ENCODE measurements at places on chromosomes 12 and 14. TPM values are rescaled to one million over a fixed set of nuclear protein-coding genes. Genes with fewer than 3 reads are reported as not detected.

DNA sequence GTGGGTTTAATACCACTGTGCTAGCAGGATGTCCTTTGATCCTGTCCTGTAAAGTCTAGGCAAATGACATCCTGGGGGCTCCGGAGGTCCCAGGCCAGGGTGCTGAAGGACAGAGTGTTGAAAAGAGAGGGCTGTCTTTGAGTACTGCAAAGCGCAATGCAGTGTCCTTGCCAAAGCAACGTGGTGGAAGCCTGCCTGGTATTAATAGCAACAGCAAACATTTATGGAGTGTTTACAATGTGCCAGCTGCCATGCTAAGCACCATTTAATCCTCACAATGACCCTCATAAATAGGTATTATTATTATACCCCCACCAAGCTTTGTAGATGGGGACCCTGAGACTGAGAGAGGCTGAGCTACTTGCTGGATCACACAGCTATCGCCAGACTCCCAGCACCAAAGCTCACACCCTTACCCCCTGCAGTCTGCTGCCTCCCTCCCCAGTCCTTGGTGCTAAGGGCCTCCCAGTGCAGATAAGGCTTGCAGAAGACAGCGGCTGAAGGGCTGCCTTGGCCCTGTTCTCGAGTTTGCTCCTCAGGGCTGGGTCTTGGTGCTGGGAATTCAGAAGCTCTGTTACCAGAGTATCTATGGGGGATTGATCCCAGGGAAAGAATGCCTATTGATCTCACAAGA, 427.7 kb downstream of the FUT8 start:
- H3K27me3 ChIP-seq = peaks cover 8% of the 10 kb centered on the region
- DNase-seq = no peak
- H3K4me3 ChIP-seq = no peak overlapping the region
- H3K27ac ChIP-seq = no peak overlapping the region

Gene NEUROD4
- not detected for total RNA-seq

DNA sequence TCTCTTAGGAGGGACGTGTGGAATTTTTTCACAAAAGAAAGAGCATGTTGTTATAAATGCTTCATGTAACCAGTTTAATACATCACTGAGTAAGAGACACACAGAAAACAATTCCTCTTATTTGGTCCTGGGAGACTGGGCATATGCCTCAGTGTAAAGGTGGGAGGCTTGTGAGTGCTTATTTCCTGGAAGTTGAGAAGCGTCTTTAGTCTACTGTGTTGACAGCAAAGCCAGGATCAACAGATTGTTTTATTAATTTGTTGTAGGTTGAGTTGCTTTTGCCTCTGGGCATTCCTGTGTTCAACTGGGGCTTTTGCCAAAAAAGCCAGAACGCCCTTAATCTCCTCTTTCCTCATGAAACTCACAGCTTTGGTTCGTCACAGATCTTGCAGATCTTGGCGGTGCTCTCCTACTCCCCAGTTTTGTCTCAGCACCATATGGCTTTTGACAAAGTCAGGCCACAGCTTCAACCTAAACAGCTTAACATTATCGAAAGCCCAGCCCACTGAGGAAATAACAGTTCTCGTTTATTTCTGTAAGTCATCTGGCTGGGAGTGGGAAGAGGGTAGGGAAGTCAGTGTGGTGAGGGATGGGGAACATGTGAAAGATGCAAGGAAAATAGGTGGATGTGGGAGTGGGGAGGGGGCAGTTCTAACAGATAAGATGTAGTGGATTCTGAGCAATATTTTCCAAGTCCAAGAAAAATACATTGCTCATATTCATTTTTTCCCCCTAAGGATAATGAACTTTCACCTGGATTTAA, 227.2 kb downstream of the DACT1 start:
- no peak for DNase-seq
- no peak overlapping the region for H3K27ac ChIP-seq
- no peaks in the 10 kb centered on the region for H3K27me3 ChIP-seq

DNA sequence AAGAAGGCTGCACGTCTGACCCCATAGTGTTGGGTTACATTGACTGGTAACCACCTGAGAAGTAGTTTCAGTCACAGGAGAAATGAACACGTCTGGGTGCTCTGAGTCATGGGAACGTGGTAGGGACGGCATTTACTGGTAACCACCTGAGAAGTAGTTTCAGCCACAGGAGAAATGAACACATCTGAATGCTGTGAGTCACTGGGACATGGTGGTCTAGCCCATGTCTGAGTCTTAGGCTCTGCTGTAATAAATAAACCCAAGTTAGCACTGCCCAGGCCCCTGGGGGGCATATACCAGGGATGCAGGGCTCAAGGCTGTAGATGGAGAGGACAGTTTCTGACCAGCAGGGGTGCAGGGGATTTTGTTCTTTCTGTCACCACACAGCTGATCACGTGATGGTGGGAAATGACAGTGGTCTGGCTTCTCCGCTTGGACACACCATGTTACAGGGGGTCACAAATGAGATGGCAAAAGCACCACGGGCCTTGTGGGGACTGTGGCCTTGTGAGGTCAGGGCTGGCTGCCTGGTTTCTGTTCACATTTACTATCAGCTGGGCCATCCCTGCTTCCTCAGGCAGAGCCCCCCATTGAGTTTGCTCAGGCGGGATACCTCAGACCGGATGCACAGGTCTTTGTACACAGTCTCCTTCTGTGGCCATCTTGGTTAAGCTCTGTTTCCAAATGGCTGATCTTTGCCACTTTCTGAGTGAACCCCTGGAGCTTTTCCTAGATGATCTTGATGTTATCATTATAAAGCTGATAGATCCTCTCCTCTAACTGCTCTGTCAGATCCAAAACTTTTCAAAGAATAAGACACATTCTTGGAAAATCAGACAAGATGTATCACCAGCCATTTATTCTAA, 9.8 kb upstream of the C12orf42 start:
- no peak for DNase-seq
- no peaks in the 10 kb centered on the region for H3K4me1 ChIP-seq
- H3K4me3 ChIP-seq = no peak overlapping the region
- H3K27ac ChIP-seq = no peak overlapping the region

- H3K4me3 ChIP-seq = no peak overlapping the region
- H3K27ac ChIP-seq = no peak overlapping the region
- H3K36me3 ChIP-seq = no peaks in the 10 kb centered on the region
Observed at GRCh38 chr14:30790827-30791226, 83.5 kb upstream of the COCH start.
